ENCODE measurements at places on chromosomes 2 and 18.

- no peak for DNase-seq
Observed at GRCh38 chr2:1841903-1842791, 97.8 kb upstream of the PXDN start.

- no peak for DNase-seq
Observed at GRCh38 chr2:211846714-211847113, 691.9 kb downstream of the ERBB4 start.

- DNase-seq = peak; percentile 19
Observed at GRCh38 chr2:37659723-37660122, 11.7 kb downstream of the CDC42EP3 start.

- no peak for DNase-seq
Observed at GRCh38 chr2:145411493-145411892, 891.6 kb upstream of the ZEB2 start.

DNA sequence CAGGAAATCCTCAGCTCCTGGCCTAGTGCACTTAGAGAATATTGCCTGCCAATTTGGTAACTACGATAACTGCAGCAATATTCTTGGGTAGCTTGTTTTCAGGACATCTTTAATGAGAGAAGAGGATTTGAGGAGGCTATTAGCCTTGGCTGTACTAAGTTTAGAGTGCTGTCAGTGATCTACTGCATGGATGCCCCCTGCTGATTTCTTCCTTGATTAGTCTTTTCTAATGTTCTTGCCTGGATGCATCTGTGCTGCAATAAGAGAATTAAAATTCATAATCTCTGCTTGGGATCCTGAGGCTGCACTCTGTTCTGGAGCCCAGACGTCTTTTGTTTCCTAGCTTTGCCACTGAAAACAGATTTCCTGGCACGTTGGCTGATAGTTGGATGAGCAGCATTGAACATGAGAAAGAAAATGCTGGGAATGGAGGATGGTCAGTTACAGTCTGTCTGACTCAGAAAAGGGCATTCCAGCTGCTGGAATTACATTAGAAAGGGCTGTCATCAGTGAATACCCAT is 115.4 kb downstream of the CCDC85A start:
- peak; percentile 59 for DNase-seq

DNA sequence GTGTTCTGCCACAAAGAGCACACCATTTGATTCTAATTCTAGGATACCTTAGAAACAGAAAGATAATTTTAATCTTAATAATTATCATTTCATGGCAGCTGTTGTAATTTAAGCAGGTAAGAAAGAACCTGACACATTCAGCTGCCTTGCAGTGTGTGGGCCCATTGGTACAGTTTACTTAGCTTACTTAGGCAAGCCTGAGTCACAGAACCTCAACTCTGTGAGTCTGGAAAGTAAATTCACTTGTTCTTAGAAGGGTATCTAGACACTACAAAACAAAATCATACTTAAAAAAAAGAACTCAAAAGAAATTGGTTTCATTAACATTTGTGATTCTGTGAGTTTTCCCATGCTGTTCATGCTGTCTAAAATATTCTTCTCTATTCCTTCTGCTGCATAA is 956.3 kb upstream of the SLC39A10 start:
- no peak for DNase-seq

DNA sequence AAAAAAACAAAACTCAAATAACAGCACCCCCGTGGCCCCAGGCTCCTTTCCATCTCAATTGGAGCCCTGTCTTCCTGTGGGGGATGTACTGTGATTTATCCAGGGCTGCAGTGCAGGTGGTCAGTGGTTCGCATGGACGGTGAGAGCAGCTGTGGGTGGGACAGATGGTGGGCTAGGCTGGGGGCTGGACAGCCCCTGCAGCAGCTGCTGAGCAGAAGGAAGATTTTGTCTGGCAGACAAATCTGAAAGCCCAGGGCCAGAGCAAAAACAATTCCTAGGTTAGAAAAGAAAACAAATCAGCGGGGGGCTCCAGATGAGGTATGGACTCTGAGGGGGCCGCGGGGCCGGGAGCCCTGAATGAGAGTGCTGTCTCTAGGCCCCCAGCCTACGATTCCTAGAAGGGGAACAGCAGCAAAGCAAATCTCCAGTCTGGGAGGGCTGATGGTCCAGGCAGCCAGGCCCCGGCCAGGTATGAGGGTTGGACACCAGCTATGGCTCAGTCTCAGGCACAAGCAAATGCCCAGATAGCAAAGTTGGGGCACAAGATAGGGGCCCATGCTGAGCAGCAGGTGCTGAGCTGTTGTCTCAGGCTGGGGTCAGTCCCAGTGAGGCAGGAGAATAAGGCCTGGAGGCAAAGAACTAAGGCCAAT is 45.4 kb downstream of the SOWAHC start:
- no peak for DNase-seq

DNA sequence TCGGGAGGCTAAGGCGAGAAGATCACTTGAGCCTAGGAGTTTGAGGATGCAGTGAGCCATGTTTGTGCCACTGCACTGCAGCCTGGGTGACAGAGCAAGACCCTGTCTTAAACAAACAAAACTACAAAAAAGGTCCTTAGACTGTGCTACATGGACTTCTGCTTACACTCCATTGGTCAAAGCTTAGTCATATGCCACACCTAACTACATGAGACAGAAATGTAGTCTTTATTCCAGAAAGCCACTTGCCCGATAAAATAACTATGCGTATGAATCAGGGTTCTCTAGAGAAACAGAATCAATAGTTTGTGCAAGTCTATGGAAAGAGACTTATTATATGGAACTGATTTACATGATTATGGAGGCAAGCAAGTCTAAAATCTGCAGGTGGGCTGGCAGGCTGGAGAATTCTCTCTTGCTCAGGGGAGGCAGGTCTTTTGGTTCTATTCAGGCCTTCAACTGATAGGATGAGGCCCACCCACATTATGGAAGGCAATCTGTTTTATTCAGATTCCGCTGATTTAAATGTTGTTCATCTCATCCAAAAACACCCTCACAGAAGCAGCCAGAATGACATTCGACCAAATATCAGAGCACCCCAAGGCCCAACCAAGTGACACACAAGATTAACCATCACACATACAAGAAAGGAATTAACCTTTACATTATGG is 114.4 kb upstream of the SIX2 start:
- no peak for DNase-seq
